ENCODE measurements at places on chromosomes 12 and 14. TPM values are rescaled to one million over a fixed set of nuclear protein-coding genes. Genes with fewer than 3 reads are reported as not detected.

- no peak for DNase-seq
These were observed 26.0 kb downstream of the WBP11 start for GRCh38 chr12:14777271-14777670.

Gene CCDC177
- total RNA-seq = not detected

DNA sequence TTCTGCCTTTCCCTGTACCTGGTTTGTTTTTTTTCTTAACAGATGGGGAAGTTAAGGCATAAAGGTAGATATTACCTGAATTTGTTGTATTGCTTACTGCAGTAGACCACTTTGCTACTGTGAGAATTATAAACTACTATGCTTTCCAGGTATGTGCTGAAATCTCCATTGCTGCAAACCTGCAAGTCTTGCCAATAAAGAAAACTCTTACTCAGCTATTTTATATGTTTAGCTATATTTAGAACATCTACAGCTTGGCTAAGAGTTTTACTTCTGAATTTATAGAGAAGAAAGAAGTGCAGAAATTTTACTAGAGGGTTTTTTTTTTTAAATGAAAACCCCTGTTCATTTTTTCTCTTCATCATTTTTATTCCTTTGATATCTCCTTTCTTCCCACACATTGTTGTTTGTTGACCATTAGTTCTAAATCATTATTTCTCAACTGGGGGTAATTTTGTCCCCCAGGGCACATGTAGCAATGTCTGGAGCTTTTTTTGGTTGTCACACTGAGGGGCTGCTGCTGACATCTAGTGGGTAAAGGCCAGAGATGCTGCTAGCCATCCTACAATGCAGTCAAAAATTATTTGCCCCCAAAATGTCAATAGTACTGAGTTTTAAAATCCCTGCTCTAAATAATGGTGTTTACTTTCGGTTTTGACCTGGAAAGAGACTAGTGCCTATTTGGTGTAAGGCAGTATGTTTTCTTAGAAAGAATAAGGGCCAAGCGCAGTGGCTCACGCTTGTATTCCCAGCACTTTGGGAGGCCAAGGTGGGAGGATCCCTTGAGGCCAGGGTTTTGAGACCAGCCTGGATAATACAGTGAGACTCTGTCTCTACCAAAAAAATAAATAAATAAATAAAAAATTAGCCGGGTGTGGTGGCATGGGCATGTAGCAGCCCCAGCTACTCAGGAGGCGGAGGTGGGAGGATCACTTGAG is 48.6 kb downstream of the PCNX1 start:
- DNase-seq = no peak

DNA sequence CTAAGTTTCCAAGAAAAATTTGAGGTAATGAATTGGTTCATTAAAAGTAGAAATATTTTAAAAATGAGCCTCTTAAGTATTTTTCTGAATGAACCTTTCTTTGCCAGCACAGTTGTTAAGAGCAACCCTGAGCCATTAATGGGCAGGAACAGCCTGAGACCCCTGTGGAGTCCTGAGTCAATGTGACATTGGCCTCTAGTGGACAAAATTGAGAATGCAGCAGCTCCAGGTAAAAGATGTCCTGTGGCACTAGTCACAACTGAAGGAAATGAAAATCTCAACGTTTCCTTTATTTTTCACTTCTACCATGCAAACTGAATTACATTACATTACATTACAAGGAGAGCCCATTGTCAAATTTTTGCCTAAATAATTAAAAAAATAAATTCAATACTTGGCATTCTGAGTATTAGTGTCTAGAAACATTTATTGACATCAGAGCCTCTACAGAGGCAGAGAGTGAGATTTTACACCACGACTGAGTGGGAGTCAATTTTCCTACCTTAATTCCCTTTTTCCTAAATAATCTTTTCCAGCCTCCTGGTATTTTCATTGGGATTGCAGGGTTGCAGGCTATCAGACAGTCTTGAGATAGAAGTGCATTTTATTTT is 135.7 kb downstream of the PPM1H start:
- no peak for DNase-seq

Gene STRAP
- total RNA-seq = 17.1 TPM

Gene MANSC4
- total RNA-seq = not detected

DNA sequence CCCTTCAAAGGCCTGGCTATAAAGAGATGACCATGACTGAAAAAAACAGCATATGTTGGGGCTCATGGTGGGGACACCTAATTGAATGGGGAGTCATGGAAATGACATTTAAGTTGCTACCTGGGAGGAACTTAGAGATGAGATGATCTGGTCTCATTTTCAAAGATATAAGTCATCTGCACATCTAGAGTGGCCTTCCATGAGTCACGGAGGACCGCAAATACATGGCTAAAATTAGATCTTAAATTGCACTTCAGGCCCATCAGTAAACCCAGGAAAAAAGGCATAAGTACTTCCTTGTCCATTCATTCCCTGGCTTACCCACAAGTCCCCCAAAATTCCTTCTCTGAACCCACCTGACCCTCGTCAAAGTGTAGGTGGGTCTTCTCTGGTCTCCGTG is 53.4 kb downstream of the SPTB start:
- no peak for DNase-seq

DNA sequence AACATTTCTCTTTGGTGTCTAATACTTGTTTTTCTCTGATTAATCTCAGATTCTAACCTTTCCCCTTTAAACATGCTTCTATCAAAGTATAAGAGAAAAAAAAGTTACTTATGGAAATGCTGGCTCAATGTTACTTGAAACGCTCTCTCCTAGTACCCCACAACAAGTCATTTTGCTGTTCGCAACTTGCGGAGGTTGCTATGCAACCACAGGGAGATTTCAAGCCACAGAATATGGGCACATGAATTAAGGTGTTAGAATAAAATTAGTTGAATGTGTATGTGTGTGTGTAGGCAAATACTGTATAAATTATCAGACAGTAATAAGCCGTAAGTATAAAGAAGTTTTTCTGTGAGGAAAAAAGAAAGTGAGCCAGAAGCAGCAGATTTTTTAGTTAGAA is 80.6 kb downstream of the CCDC59 start:
- no peak for DNase-seq

DNA sequence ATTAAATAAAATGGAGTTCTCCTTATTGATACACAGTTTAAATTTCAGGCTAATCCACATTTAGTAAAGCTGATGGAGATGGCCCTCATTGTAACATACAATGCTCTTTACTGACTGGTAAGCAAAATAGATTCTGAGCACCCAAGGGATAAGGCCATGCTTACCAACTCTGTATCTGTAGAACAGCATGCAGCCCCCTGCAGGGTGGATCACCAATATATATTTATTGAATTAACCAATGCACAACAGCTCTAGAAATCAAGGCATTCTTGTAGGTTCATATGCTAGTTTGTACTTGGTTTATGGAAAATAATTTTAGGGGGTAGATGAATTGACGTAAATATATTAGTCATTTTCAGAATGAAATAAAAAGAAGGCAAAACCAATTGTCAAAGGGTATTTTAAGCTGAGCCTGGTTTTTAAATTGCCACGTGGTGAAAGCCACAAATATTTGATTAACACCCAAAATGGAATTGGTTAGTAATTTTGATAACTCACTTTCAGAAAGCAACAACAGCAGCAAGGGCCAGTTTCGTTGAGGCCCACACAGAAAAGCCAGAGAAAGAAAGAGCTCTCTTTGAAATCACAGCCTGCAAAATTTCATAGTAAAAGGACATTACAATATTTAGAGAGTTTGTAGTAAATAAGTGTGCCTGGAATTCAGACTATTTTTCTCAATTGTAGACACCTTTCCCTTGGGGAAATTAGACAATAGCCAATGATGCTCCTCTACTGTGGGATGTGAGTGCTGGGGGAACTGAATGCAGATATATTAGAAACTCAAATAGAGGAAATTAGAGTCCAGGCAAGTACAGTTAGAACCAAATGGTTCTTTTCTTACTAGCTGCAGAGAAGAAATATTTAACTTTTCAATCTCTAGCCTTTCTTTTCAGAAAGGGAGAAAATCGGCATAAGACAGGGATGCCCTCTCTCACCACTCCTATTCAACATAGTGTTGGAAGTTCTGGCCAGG is 216.2 kb upstream of the ABCD2 start:
- no peak for DNase-seq

Gene CHMP4A
- total RNA-seq = 27.0 TPM

DNA sequence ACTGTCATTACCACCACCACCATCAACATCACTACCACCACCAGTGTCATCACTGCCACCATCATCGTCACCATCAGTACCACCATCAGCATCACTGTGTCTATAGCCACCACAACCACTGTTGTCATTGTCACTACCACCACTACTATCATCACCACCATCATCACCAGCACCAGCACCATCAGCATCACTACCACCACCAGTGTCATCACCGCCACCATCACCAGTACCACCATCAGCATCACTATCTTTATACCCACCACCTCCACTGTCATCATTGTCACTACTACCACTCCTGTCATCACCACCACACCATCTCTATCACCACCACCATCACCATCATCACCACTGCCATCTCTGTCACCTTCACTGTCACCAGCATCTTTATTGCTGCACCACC is 60.6 kb downstream of the BEGAIN start:
- no peak for DNase-seq

GRCh38 chr12:32515137-32515873 is 115.9 kb downstream of the FGD4 start:
- DNase-seq = no peak

DNA sequence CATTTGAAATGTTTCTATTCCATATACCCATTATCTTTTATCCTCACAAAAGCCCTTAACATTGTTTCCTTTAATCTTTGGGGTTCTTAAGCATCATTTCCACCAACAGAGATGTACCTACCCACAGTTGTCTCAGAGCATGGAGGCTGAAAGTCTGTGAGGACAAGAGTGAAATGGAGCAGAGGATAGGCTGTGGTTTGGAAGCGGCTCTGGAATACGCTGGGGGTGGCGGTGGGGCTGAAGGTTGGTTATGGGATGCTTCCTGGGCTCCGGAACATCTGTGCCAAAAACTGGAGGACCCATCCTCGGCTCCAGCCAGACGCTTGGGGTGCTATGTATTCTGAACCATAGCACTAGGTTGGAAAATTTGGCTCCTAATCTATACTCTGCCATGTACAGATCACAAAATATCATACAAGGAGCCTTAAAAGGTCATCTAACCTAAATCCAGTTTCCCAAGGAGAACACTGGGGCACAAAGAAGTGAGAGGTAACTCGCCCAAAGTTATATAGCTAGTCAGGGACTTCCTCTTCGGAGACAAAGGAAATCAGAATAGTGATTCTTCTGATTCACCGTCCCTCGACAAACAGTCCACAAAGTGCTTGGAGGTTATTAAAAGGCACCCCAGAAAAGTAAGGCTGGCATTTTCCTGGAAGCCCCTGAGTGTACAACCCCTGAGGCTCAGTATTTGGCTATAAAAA is 2.5 kb downstream of the PPP1R3E start:
- no peak for DNase-seq

GRCh38 chr14:71398450-71398849 is 491.2 kb downstream of the PCNX1 start:
- no peak for DNase-seq

Gene CD4
- total RNA-seq = 2.6 TPM

DNA sequence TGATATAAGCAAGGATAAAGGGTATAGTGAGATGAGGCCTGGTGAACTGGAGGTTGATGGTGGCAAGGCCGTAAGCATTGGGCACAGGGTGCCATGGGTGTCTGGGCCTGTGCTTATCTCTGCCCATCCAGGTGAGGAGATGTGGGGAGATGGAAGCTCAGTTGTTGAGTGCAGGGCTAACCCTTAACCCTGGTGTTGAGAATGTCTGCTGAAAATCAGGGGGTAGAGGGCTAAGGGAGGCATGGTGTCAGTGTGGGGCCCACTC is 86.1 kb downstream of the SYNE2 start:
- DNase-seq = no peak

GRCh38 chr14:92973261-92973797 is 50.4 kb downstream of the CHGA start:
- DNase-seq = no peak

Gene DLGAP5
- not detected for total RNA-seq

DNA sequence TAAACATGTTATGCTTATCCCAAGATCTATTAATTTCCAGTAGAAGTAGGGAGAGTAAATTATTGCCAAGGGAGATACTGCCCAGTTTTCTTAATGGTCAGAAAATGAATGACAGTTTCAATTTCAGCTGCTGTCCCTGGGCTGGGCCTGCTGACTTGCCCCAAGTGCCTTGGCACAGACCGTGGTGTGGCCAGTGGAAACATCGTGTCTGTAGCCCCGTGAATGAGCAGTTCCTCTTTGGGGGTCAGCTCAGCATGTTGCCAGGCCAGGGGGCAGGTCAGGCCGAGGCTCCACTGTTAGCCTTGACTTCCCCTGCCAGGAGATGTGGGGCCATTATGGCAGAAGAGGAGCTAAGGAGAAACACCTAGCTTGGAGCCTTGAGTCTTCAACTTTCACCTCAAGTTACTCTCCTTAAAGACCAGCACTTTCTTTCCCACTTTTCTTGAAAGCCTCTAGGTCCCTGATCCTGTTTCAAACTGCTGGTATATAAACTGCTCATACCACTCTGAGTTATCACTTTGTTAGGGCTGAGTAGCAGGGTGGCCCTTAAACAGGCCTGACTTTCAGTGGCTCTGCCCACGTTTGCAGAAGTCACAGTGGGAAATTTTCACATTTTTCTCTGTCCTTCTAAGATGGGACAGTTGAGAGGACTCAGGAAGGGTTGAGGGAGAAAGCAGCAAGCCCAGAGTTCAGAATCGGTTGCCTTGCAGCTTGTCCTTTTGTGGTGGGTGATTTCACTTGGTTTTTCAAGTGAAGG is 73.2 kb downstream of the SUSD6 start:
- DNase-seq = no peak

- no peak for DNase-seq
These were observed 156.4 kb downstream of the ATP23 start for GRCh38 chr12:58097741-58098140.

GRCh38 chr12:108819920-108820706 is 37.3 kb downstream of the SSH1 start:
- no peak for DNase-seq

DNA sequence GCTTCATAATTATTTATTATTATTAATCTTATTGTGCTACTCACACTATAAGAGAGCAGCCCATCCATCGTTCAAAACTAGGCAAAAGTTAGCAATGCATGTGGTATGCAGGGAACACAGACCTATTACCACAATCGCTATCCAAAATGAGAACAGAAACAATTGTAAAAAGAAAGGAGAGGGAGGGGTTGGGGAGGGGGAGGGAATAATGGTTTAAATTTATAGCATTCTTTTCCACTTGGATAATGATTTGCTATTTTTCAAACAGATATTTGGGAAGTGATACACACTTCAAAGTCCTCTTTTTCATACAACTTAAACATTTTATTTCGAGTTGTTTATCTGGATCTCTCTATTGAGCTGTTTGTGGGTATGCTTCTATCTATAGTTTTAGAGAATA is 248.6 kb upstream of the SOX5 start:
- DNase-seq = no peak

Data from ascending aorta (tissue), 2 donors.